ENCODE measurements at places on chromosomes 4 and X.
A peak's percentile ranks its signal among the peaks of the same experiment; 100 is the strongest.

DNA sequence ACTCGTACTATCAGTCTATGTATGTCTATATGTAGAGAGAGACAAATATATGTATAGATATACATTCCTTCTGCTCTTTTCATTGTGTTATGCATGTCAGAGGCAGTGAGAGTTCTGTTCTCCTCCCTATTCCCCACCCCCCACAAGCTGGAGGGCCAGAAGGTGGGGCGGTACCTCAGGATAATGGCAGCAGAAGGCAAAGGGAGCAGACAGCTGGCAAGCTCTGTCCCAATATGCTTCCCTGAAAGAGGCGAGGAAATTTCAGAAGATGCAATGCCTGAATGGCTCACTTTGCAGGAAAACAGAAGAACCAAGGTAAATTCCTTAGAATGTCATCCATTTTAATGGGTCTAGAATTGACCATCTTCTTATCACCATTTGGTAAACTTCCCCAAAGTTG lies 114.4 kb downstream of the NAA11 start:
- no peak for DNase-seq

GRCh38 chrX:106894978-106895452 lies 8.1 kb downstream of the RIPPLY1 start:
- no peak for DNase-seq

- DNase-seq = no peak
Measured at GRCh38 chrX:40411340-40412111, 169.2 kb upstream of the ATP6AP2 start.

GRCh38 chr4:89296399-89296798 lies 11.2 kb downstream of the GPRIN3 start:
- DNase-seq = no peak

DNA sequence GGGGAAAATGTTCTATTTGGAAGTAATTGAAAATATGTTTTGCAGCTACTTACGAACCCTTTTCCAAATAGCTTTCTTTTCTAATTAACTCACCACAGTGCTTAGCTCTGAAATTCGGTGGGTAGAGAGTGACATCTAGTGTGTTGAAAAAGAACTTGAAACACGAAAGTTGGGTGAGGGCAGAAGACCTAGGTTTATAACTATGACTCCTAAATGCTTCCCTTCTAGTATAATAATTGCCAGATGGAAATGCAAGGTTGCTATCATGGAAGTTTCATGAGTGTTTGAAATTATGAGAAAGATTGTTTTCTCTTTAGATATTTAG lies 77.3 kb upstream of the NOCT start:
- no peak for DNase-seq

GRCh38 chr4:41119867-41120295 lies 94.5 kb downstream of the APBB2 start:
- DNase-seq = no peak

DNA sequence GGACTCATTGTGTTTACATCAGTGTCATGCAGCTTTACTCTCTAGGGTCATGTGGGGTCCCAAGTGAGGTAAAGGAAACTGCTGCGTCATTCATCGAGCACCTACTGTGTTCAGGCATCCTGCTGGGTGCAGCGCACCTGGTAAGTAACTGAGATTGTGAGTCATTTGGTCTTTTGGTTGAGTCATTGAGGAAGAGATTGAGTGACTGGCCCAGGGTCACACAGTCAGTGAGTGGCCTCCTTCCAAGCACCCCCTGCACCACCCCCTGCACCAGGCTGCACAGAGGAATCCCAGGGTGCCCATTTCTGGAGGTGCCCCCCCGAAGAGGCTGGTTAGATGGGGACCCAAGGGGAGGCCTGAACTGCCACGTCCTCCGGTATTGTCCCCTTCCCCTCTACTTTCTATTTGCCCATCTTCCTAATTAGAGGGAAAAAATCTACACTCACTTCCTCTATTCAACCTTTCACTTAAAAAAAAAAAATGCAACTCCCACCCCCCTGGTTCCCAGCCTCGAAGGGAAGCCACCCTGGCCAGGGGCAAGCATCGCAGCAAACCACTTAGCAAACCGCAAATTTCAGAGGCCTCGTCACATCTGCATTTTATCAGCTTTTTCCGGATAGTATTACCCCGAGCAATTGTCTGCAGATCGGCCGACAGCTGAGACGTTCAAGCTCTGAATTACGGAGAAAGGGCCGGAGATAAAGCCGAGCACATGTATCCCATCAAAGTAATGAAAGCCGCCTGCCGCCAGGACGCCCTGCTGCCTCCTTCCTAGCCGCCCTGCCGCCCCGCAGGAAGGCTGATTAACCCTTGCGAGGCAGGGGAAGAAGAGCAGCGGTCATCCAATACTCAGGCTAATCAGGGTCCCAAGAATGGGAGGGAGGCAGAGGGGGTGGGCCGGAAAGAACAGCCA lies 96.3 kb upstream of the MSX1 start:
- no peak for DNase-seq

- no peak for DNase-seq
Measured at GRCh38 chr4:89534356-89534755, 226.8 kb upstream of the GPRIN3 start.

DNA sequence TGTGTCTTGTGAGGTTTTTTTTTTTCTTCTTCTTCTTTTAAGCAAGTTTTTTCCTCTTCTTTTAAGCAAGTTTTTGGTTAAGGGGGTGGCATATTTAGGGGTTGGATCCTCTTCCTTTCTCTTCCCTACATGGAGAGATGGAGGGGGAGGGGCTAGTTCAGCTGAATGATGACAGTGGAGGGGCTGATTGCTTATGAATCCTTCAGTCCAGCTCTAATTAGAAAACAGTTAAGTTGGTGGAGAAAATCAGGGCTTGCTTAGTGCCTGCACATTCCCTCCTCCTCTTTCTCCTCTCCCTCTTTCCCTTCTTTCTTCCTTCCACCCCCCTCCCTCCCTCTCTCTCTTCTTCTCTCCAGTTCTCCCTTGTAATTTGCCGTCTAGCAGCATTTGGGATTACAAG lies 4.4 kb upstream of the HAND2 start:
- DNase-seq = no peak

- no peak for DNase-seq
Measured at GRCh38 chr4:110540581-110540980, 64.6 kb downstream of the ENPEP start.

GRCh38 chr4:93066749-93067148 lies 761.8 kb upstream of the ATOH1 start:
- no peak for DNase-seq

GRCh38 chr4:148716431-148717052 lies 274.3 kb upstream of the NR3C2 start:
- DNase-seq = no peak

DNA sequence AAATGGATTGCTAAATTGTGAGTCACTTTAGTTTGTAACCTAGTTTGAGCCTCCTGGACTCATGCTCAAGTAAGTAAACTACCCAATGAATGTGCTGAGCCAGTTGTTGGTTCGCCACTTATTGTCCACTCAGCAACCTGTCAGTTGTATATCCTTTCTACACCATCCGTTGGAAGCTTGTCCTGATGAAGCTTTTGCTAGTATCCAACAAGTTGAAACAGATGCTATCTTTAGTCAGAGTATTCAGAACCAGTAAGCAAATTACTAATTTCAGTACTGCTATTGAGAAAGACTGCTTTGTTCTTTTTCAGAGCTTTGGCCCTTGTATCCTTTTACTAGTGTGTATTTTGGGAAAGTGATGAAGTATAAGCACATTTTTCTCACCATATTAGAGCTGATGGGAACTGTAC lies 4.3 kb upstream of the NAA15 start:
- no peak for DNase-seq

GRCh38 chrX:35292522-35292921 lies 349.9 kb downstream of the FAM47B start:
- no peak for DNase-seq

GRCh38 chr4:7156761-7157488 lies 35.4 kb upstream of the SORCS2 start:
- DNase-seq = no peak

DNA sequence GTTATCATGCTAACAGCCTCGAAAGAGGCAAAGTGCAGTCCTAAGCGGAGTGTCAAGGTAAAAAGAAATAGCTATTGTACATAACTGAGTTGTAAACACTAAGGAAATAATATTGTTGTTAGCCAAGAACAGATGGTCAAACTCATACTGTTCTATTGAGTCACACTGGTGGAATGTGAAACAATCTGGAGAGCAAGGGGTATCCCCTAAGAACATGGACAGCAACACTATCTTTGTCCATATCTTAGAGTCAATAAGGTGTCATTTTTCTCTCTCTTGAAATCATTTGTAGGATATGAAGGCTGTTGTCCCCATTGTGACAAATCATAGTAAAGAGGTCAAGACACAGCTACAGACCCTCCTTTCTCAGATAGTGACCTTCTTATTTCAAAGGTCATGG lies 4.5 kb upstream of the PDGFC start:
- DNase-seq = no peak

- no peak for DNase-seq
Measured at GRCh38 chrX:12419591-12419990, 281.3 kb downstream of the FRMPD4 start.

GRCh38 chr4:151652841-151653547 lies 107.8 kb downstream of the GATB start:
- DNase-seq = no peak

DNA sequence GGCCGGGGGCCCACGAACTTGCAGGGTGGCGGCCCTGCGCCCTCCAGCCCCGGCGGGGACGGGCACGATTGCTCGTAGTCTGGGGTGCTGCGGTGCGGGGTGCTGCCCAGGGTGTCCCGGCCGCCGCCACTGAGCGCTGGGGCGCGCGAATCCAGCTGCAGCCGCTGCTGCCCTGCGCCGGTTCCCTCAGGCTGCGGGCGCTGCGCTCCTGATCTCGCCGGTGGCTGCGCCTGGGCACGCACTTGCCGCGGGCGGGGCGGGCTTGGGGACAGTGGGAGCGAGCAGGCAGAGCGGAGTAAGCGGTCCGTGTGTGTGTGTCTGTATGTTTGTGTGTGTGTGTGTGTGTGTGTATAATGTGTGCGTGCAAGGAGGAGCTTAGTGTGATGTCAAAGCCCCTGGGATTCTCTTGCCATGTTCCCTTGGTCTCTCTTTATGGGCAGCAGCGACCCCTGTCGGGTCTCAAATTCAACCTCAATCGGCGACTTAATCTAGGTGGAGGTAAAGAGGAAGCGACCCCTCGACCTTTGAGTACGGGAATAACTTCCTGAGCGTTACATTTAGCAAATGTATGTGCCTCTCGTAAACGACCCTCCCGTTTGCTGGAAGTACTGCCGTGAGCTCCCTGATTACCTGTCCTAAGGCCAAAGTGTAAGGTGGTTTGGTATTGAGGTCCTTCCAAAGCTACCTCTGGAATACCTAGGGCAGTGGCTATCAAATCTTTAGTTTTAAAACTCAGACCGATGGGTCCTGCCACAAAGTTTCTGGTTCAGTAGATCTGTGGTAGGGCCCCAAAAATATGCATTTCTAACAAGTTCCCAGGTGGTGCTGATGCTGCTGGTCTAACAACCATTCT lies at the start of gene RNF150:
TSS of gene RNF150 (minus strand) at position 324 of the 853 bp plus-strand sequence.
- DNase-seq = peak; percentile 14

- no peak for DNase-seq
Measured at GRCh38 chr4:74742185-74742584, 52.1 kb downstream of the BTC start.

GRCh38 chrX:57083143-57083542 lies 38.2 kb downstream of the SPIN2B start:
- DNase-seq = no peak

GRCh38 chr4:177293208-177294033 lies 16.3 kb upstream of the NEIL3 start:
- DNase-seq = no peak

DNA sequence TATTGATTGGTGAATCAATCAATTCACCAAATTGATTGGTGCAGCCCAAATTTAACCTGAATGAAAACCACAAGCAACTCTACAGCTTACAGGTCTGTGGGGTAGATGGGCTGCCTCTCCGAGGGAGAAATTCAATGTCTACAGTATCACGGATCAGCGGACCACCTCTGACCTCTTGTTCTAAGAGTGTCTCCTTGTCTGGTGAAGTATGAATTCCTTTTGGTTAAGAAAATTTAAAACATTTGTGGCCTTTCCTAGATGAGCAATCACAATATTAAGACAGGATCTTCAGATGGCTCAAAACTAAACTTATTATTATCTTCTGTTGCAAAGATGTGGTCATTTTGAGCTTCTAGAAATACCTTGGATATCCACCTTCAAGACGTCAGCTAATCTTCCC lies 153.3 kb downstream of the IL15 start:
- DNase-seq = no peak

DNA sequence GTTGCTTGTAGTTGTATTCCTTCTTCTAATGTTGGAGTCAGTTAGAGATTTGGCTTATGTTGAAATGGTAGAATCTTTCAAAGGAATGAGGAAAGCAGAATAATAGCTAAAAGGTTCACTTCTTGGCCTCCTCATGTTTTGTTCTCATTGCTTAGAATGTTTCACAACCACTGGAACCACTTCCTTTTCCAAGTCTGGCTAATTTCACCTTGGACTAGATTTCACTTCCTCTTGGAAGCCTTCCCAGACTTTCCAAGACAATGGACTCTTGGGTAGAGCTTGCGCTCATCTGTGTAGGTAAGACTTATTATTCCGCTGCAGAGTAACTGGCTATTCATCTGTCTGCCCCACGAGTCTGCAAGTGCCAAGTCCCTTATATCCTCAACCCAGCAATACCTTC lies 8.3 kb downstream of the SPATA18 start:
- DNase-seq = no peak

DNA sequence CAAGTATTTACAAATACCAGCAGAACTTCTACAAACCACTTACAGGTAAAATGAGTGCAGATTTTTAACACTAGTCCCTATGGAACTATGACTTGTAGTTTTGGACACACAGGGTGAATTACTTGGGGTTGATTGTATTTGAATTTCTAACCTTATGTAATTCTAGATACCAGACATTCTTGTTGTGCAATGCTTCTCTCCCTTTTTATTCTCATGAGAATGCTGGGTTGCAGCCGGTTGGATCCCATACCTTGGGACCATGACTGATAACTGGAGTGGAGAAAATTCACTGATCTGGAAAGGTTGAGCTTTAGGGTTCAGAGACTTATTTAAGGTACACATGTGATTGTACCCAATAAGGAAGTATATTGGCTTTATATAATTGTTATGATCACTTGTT lies 8.8 kb downstream of the TET2 start:
- no peak for DNase-seq

GRCh38 chrX:16804923-16805464 lies 18.7 kb downstream of the TXLNG start:
- no peak for DNase-seq

DNA sequence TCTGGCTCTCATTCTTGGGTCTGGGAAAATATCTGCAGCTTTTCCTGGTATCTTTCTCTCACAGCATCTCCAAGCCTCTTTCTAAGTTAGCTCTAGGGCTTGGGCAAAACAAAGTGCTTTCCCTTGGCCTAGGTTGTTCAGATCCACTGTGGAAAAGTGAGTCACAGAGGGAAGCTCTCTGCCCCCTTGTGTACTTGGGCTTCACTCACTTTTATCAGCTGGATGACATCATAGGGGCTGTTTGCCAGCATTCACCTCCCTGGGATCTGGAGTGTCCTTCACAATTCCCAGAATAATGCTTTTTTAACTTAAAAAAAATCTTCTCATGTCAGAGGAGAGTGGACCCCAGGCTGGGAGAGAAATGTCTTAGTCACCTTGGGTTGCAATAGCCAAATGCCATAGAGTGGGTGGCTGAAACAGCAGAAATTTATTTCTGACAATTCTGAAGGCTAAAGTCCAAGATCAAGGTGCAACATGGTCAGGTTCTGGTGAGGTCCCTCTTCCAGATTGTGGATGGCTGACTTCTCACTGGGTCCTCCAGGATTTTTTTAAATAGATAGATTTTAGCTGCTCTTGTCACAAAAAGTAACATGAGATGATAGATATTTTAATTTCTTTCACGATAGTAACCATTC lies 247.8 kb downstream of the SH2D1A start:
- DNase-seq = no peak

- DNase-seq = no peak
Measured at GRCh38 chrX:110415440-110416170, 57.0 kb downstream of the RTL9 start.

GRCh38 chrX:1582686-1583437 lies 8.5 kb upstream of the AKAP17A start:
- DNase-seq = peak; percentile 53

Data from activated gamma-delta T cell treated with Interleukin-2 at 50 U/mL for 16 hours (primary cell).